ENCODE measurements at places on chromosomes 1 and 21. TPM values are rescaled to one million over a fixed set of nuclear protein-coding genes. Genes with fewer than 3 reads are reported as not detected.

The CFAP126 gene
- polyA plus RNA-seq = 0.83 TPM

The NR5A2 gene
- 0.39 TPM for polyA plus RNA-seq

The U2AF1 gene
- polyA plus RNA-seq = 2.5 TPM

The COL24A1 gene
- not detected for polyA plus RNA-seq

The RHCE gene
- 2.1 TPM for polyA plus RNA-seq

The TMEM52 gene
- not detected for polyA plus RNA-seq

The OXCT2 gene
- polyA plus RNA-seq = not detected

The GPR52 gene
- not detected for polyA plus RNA-seq

The S100A7 gene
- not detected for polyA plus RNA-seq

The LCE3E gene
- polyA plus RNA-seq = not detected

The OR10Z1 gene
- not detected for polyA plus RNA-seq

Data from Purkinje cell (primary cell).